MCF 10A (cell line): ENCODE measurements at places on chromosomes 7 and 10.

DNA sequence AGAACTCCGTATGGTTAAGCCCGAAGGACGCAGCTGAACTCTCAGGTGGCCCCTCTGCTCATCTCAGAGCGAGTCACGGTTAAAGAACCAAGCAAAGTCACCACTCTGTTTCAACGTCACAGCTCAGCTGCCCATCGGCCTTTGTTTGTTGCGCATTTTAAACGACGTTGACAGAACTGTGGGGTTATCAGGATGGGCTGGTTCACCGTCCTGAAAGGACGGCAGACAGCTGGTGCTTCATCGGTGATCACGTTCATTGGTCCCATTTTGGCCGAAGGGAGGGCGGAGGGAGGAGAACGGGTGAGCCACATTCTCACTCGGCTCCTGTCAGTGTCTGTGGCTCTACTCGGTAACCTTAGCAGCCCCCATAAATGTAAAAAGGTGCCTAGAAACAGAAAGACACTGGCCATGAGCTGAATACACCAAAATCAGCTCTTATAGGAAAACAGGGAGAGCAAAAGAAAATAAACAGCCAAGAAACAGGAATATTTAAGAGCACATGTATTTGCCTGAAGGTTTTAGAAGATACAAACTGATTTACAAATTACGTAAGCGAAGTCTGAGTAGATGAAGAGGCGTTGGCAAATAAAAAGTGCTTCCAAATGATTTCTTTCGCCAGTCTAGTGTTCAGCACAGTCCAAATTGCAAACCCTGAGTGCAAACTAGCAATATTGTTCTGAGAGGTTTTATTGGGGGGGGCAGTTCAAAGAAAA, 8.4 kb downstream of the PRKAG2 start:
- no peak for DNase-seq

GRCh38 chr10:49744091-49744685, 17.9 kb downstream of the OGDHL start:
- no peak for DNase-seq

DNA sequence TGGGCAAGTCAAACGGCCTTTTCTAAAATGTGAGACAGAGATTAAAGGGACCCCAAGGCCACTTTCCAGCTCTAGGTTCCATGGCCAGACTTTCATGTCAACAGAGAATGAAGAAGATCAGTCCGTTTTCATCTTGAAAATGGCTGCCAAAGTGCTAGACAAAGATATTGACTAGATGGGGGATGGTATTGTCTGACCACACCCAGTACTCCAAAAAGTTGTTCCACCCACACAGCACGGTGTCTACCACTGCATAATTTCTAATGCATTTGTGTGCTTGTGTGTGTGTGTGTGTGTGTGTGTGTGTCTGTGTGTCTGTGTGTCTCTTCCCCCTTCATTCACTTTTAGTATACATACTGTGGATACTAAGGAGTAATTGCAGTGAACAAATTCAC, 1.3 kb downstream of the COL1A2 start:
- no peak for DNase-seq

GRCh38 chr7:132817949-132818348, 241.7 kb upstream of the PLXNA4 start:
- no peak for DNase-seq

GRCh38 chr10:34966451-34966850, 123.7 kb downstream of the CUL2 start:
- no peak for DNase-seq

DNA sequence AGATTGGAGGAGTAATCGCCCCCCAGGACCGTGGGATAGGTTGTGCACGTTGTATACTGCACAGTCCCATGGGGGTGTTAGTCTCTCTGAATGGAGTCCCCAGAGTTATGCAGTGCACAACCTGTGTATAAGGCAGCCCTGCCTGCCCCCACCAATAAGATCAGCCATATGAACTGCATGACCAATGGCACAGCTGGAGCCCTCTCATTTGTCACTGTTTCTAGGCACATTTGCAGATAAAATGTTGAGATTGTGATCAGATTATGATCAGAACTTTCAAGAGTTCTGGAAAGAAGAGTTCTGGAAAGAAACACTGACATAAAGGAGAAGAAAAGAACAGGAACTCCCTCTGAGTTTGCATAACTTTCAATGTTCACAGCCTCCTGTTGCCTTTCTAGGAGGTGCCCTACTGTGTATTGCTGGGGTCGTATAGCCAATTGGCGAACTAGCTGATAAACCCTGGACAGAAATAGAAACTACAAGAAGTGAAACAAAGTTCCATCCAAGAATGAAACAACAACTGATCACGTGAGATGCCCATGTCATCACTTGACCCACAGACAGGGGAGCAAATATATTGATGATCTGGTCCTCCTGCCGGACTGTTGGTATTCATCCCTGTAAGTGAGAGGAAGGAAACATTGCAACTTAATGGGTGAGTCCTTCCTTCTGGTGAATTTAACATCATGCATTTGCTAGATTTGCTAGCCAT, 49.6 kb upstream of the TOMM7 start:
- no peak for DNase-seq
